ENCODE measurements at places on chromosomes 7 and 10. TPM values are rescaled to one million over a fixed set of nuclear protein-coding genes. Genes with fewer than 3 reads are reported as not detected.

GRCh38 chr7:14691597-14692203 is 210.9 kb downstream of the DGKB start:
- no peak for DNase-seq

OR2A42 gene
- polyA plus RNA-seq, result 2.0 TPM

DNA sequence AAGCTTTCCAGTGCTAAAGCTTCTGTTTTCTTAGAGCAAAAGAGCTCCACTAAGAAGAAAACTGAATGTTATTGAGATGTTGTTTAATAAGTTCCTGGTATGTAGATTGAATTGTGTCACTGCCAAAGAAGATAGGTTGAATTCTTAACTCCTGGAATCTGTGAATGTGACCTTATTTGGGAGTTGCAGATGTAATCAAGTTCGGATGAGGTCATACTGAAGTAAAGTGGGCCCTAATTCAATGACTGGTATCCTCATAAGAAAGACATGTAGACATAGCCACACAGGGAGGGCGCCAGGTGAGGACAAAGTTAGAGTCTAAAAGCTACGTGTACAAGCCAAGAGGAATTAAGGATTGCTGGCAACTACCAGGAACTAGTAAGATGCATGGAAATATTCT is 732.1 kb upstream of the C7orf33 start:
- no peak for DNase-seq

- DNase-seq, result no peak
Measured at GRCh38 chr7:19677180-19677579, 31.7 kb downstream of the POLR1F start.

- no peak for DNase-seq
Measured at GRCh38 chr7:116355424-116355765, 144.1 kb upstream of the CAV2 start.

DNA sequence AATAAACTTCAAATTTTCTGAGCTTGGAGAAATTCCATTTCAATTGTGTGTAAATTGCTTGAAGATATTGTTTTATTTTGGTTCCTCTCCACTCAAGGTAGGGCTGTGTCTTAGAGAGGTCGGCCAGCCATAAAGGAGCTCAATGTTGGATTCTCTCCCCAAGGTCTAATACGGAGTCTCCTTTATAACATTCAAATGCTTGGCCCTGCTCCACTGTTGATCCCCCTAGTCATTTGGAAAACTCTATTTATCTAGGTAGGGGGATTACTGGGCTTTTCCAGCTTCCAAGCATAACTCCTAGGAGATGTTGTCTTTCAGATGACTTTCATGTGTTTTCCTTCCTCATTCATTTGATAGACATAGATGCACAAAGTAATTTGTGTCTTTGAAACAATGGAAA is 170.9 kb downstream of the LRMDA start:
- no peak for DNase-seq

DNA sequence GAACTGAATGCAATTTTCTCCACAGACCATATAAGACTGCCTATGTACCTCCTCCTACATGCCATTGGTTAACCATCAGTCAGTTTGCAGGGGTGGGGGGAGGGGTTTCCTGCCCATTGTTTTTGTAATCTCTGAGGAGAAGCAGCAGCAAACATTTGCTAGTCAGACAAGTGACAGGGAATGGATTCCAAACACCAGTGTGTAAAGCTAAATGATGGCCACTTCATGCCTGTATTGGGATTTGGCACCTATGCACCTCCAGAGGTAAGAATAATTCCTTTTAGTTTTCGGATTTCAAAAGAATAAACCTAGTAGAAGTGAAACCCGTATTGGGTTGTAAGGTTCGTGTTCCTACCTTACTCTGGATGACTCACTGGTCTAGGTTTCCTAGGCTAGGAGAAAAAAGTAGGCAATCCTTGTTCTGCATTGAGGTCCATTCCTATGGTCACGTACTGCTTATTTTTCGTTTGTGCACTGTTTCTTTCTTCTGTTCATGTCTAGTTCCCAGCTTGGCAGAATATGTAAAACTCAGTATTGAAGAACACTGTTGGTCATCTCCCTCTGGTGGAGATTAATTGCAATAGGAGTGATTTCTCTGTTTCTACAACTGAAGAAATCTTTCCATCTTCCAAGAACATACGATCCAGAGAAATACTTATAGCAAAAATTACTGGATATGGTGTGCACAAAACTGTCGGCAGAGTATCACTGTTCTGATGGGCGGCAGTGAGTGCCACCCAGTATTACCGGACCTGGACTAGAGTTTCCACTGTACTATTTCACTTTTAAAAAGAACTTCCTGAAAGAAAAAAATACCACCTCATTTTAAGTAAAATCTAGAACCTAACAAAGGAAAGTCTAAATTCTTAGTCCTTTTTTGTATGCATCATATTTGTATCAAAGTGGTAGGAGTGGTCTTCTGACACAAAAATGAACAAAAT is at the start of gene AKR1C3:
TSS of gene AKR1C3 (plus strand) at position 150 of the 941 bp plus-strand sequence. CDS start at position 181, 31 bp downstream.
- DNase-seq, result no peak

LRRTM3 gene
- 3.9 TPM for polyA plus RNA-seq

DNA sequence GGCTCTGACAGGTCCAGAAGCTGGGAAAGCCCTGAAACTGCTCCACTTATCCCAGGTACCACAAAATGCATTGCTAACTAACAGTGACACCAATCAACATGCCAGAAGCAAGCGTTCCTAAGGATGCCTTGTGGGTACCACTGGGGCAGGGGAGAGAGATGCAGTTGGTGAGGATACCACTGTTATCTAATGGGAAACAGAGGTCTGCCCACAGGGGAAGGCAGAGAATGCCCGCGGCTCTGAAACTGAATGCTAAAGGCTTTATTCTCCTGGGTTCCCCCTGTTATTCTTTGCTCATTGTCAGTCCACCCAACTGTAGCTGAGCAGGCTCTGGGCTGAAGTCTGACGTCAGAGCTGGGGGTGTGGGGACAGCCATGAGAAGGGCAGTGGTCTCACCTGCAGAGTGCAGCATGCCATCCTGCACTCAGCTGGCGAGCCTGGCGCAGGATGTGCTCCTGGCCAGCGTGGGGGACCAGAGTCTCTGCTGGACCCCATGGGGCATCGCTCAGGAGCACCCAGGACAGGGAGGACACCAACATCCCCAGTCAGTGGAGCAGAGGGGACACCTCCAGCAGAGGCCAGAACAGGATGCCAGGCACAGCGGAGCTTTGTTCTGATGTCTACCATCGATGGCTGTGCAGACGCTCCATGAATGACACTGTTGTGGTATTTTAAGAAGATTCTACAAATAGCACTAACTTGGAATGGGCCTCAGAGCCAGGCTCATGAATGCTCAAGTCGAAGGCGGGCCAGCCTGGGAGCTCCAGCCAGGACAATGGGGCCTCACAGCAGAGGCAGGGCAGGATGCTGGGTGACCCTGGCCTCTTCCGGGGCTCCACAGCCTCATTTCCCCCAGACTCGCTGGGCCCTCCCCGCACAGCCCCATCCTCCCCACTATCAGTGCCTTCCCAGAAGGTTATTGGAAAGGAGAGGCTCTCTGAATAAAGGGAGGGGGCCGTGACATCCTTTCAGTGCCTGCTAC is 95.8 kb downstream of the ARHGAP22 start:
- DNase-seq, result no peak

GRCh38 chr10:72449941-72450441 is 95.3 kb upstream of the DNAJB12 start:
- no peak for DNase-seq

HDAC9 gene
- 12.8 TPM for polyA plus RNA-seq

TCERG1L gene
- polyA plus RNA-seq, result 1.8 TPM

DNA sequence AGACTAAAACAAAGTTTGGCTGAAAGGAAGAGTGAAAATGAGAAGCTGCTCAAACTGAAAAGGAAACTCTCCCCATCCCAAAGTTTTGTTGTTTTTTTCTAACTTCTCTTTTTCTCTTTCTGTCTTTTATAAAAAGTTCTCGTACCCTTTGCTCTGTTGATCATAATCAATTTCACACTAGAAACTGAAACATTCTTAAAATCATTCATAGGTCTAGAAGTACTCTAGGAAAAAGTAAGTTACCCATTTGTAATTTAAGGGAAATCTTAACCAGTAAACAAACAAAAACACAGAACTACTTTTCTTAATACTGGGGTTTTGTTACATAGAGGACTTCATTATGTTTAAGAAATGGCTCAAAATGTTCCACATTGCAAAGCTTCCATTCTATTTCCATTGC is 339.8 kb downstream of the SEMA3D start:
- DNase-seq, result no peak

DNA sequence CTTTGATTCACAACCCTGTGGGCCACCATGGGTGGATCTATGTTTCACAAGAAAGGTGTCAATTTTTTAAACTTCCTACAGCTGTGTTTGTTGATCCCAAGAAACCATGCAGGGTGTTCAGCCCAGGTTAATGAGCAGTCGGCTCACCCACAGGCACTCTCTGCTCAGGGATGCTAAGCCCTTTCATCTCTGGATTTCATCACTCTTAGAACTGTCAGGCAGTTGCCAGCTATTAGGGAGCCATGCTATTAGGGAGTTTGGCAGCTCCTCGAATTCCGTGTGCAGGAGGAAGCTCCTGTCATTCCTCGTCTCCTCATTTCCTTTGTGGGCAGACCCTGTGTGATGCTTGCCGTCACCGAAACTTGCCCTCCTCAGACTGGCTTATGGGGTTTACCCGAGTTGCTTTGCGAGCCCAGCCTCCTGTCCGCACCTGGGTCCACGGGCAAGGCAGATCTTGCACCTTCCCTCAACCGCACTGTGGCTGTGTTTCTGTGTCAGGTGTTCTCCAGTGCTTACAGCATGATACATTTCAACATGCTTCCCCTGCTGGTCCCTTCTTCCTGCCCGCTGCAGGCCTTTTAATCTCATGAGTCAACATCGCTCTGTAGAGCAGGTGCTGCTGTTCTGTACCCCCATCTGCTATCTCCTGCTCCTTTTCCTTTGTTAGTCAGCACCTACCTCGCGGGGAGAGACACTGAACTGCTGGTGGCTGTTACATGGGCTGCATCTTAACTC is 509.8 kb downstream of the SUGCT start:
- DNase-seq, result no peak

- DNase-seq, result no peak
Measured at GRCh38 chr10:60827791-60828488, 49.7 kb downstream of the CDK1 start.

PTF1A gene
- not detected for polyA plus RNA-seq

OR6V1 gene
- polyA plus RNA-seq, result not detected

DNA sequence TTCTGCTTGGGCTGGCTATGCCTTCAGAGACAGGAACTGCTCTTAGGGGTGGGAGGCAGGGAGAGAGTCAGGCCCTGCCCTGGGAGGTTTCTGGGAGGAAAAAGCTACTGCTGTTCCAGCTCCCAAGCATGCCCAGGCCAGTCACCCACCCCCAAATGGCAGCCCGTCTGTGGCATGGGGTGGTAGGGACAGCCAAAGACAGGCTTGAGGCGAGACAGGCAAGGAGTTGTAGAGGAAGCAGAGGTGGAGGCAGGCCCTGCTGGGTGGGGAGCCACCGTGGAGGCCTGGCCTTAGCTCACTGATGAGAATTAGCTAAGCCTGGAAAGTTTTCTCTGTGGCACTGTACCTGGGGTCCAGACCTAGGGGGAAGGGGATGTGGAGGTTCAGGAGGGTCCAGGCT is 6.6 kb upstream of the SAMD8 start:
- no peak for DNase-seq

- no peak for DNase-seq
Measured at GRCh38 chr10:62029401-62029800, 127.9 kb downstream of the ARID5B start.

TRIM50 gene
- polyA plus RNA-seq, result not detected

DNA sequence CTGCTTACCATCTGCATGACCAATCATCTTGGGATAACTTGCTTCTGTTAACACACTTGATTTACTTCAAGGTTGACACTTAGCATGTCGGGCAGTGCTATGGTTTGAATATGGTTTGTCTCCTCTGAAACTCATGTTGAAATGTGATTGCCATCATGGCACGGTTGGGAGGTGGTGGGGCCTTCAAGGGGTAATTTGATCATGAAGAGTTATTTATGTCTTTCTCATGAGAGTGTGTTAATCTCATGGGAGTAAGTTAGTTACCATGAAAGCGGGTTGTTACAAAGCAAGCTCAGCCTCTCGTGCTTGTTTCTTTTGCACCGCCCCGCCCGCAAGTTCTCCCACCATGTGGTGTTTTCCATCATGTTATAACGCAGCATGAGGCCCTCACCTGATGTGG is 163.6 kb downstream of the DOCK4 start:
- no peak for DNase-seq

DNA sequence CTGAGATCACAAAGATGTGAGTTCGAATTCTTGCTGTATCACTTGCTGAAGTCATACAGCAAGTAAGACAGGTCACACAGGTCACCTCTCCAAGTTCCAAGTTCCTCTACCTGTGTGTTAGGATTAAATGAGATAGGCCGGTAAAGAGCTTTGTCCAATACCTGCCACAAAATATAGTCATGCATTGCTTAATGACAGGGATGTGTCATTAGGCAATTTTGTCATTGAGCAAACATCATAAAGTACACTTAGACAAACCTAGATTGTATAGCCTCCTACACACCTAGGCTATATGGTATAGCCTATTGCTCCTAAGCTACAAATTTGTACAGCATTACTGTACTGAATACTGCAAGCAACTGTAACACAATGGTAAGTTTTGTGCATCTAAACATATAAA is 469.4 kb downstream of the KCNMA1 start:
- DNase-seq, result no peak

LRRD1 gene
- polyA plus RNA-seq, result 0.24 TPM

DNA sequence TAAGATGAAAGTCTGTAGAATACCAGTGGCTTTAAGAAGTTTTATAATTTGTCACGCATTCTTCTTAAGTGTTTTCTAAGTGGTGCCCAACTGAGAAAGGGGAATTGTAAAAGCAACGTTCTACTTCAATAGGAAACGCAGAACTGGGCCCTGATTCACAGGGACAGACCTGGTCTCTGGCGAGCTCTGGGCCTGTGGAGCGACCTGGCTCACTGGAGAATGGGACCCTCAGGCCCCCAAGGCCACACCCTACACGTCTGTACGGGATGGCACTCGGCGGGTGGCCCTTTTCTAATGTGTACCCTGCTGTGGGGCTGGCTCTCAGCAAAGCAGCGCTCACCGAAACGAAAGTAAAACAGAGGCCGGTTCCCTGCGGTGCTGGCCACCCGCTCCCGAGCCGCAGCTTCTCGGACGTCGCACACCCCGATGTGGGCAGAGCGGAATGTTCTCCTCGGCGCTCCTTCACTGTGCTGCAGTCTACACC is 205.0 kb downstream of the DIP2C start:
- no peak for DNase-seq

GOT1 gene
- polyA plus RNA-seq, result 85.6 TPM

DNA sequence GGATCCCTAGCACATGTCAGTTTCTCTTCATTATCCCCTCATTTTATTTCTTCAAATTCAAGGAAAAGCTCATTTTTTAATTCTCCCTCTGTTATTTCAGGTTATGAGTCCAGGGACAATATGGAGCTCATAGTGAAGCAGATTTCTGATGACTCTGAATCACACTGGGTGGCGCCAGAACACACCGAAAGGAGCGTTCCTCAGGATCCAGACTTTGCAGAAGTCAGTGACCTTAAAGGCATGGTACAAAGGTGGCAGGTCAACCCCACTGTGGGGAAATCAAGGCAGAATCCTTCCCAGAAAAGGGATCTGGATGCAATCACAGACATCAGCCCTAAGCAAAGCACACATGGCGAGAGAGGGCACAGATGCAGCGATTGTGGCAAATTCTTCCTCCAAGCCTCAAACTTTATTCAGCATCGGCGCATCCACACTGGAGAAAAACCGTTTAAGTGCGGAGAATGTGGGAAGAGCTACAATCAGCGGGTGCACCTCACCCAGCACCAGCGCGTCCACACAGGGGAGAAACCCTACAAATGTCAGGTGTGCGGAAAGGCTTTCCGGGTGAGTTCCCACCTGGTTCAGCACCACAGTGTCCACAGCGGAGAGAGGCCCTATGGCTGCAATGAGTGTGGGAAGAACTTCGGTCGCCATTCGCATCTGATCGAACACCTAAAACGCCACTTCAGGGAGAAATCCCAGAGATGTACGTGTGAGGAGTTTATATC is 21.4 kb downstream of the ZKSCAN5 start:
- no peak for DNase-seq
